ENCODE measurements at places on chromosomes 6 and 20. TPM values are rescaled to one million over a fixed set of nuclear protein-coding genes. Genes with fewer than 3 reads are reported as not detected.

- no peak for DNase-seq
These were observed 28.2 kb downstream of the SUN5 start for GRCh38 chr20:32975698-32976674.

Gene PDE7B
- total RNA-seq: not detected

Gene ZBTB46
- total RNA-seq: 94.4 TPM

- DNase-seq: no peak
These were observed 268.1 kb downstream of the UST start for GRCh38 chr6:149014631-149015534.

DNA sequence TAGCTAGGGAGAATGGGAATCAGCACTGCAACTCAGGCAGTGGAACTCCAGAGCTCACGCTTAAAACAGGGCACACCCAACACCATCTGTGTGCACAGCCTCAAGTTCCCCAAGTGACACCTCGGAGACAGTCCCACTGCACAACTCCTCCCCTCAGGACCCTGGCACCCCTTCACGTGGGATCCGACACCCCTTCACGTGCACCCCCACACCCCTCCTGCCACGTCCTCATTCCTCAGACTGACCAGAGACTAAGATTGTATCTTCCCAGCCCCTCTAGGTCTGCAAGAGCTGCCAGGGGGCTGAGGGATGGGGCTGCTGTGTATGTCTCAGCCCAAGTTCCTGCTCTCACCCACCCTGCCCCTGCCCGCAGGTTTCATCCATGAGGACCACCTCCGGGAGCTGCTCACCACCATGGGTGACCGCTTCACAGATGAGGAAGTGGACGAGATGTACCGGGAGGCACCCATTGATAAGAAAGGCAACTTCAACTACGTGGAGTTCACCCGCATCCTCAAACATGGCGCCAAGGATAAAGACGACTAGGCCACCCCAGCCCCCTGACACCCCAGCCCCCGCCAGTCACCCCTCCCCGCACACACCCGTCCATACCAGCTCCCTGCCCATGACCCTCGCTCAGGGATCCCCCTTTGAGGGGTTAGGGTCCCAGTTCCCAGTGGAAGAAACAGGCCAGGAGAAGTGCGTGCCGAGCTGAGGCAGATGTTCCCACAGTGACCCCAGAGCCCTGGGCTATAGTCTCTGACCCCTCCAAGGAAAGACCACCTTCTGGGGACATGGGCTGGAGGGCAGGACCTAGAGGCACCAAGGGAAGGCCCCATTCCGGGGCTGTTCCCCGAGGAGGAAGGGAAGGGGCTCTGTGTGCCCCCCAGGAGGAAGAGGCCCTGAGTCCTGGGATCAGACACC is 7.6 kb downstream of the MYL9 start:
- DNase-seq: no peak

DNA sequence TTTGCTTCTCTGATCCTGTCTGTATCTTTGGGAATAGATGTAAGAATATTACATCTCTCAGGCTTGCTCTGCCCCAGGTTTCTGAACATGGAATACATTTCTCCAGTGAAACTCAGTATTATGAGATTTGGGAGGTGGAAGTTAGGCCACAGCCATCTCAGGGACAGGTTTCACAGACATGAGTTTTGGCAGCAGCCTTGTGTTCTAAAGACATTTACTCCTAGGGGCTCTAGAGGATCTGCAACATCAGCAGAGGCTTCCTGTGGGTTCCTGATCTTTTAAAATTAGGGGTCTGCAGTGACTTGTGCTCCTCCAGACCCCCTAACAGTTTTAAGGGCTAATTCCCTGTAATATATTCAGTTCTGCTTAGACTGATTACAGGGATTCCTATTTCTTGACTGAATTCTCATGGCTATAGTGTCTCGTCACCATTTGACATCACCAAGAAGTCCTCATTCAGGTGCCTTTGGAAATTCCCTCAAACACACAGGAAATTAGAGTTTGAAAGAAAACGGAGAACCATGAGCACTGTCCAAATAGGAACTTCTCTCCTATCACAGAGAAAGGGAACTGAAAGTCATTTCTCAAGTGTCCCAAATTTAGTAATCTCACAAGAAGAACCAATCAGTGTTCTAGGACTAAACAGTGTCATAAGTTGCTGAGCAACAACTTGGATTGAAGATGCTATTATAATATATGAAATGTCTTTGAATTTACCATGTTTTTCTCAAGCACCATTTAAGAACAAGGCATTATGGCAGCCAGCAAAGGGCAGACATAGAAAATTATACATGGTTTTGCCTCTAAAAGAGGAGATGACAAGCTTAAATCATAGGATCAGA is 2.5 kb upstream of the HLA-DRA start:
- no peak for DNase-seq
